ENCODE measurements at places on chromosomes 1 and 21. TPM values are rescaled to one million over a fixed set of nuclear protein-coding genes. Genes with fewer than 3 reads are reported as not detected.

The C1QC gene
- polyA plus RNA-seq: 8.8 TPM

The KCNJ9 gene
- polyA plus RNA-seq: 0.12 TPM

The IGSF3 gene
- polyA plus RNA-seq: 29.5 TPM

The ZMPSTE24 gene
- 61.2 TPM for polyA plus RNA-seq

The EPHA8 gene
- polyA plus RNA-seq: 1.3 TPM

The ETV3L gene
- not detected for polyA plus RNA-seq

The TGFB2 gene
- polyA plus RNA-seq: 14.0 TPM

The FBLIM1 gene
- polyA plus RNA-seq: 49.5 TPM

The RHEX gene
- 6.2 TPM for polyA plus RNA-seq

The ACTL8 gene
- polyA plus RNA-seq: not detected

The SLAMF9 gene
- polyA plus RNA-seq: not detected

The GJA8 gene
- polyA plus RNA-seq: 0.80 TPM

The IFI44 gene
- 21.8 TPM for polyA plus RNA-seq

The RNU1-2 gene
- polyA plus RNA-seq: 1.9 TPM

The GPR52 gene
- polyA plus RNA-seq: not detected

The MTOR gene
- 56.6 TPM for polyA plus RNA-seq

The NKAIN1 gene
- 3.4 TPM for polyA plus RNA-seq

The EDARADD gene
- 8.2 TPM for polyA plus RNA-seq

The SIPA1L2 gene
- polyA plus RNA-seq: 30.4 TPM

The UQCRHL gene
- 3.1 TPM for polyA plus RNA-seq

The GUCA2B gene
- not detected for polyA plus RNA-seq

The SLFNL1 gene
- polyA plus RNA-seq: 1.1 TPM

The KLF17 gene
- polyA plus RNA-seq: 0.05 TPM

The KRTAP13-2 gene
- polyA plus RNA-seq: not detected

The TESK2 gene
- polyA plus RNA-seq: 8.0 TPM

The MSH4 gene
- 0.60 TPM for polyA plus RNA-seq

The OR2W3 gene
- polyA plus RNA-seq: 0.25 TPM

The MEX3A gene
- polyA plus RNA-seq: 46.7 TPM

The TRABD2B gene
- polyA plus RNA-seq: 21.2 TPM

The TMCC2 gene
- 6.3 TPM for polyA plus RNA-seq

The MPL gene
- polyA plus RNA-seq: 0.83 TPM

The KRTAP10-6 gene
- polyA plus RNA-seq: not detected

The MYOG gene
- polyA plus RNA-seq: 0.18 TPM

The ICOSLG gene
- 7.3 TPM for polyA plus RNA-seq

The SLC44A3 gene
- polyA plus RNA-seq: 89.4 TPM

The DNAI4 gene
- 18.4 TPM for polyA plus RNA-seq

The SYT14 gene
- 0.57 TPM for polyA plus RNA-seq

The SYT11 gene
- polyA plus RNA-seq: 21.7 TPM

The ANKRD35 gene
- polyA plus RNA-seq: 1.9 TPM

The NTPCR gene
- polyA plus RNA-seq: 77.3 TPM

The C1orf141 gene
- 0.13 TPM for polyA plus RNA-seq

The RHD gene
- 2.1 TPM for polyA plus RNA-seq

The OPN3 gene
- 44.3 TPM for polyA plus RNA-seq

The PCP4L1 gene
- polyA plus RNA-seq: 1.2 TPM

The CYP4Z1 gene
- 0.52 TPM for polyA plus RNA-seq

The S100A12 gene
- not detected for polyA plus RNA-seq

The S100A3 gene
- polyA plus RNA-seq: 0.25 TPM

The PODN gene
- 2.0 TPM for polyA plus RNA-seq

All from left kidney (tissue), 8 donors.